GM12878 (cell line): ENCODE measurements at places on chromosomes 2 and 18. TPM values are rescaled to one million over a fixed set of nuclear protein-coding genes. Genes with fewer than 3 reads are reported as not detected.

GRCh38 chr18:35620765-35621164 is 39.2 kb downstream of the GALNT1 start:
- H3K4me1 ChIP-seq = peaks cover 27% of the 10 kb centered on the region
- no peaks in the 10 kb centered on the region for H3K27me3 ChIP-seq
- no peak for DNase-seq
- no peak overlapping the region for H3K27ac ChIP-seq
- H3K36me3 ChIP-seq = no peaks in the 10 kb centered on the region
- no peak overlapping the region for H3K4me3 ChIP-seq

- H3K4me1 ChIP-seq = no peaks in the 10 kb centered on the region
- no peak overlapping the region for H3K27ac ChIP-seq
- H3K4me3 ChIP-seq = no peak overlapping the region
- H3K27me3 ChIP-seq = no peaks in the 10 kb centered on the region
- no peaks in the 10 kb centered on the region for H3K36me3 ChIP-seq
Observed at GRCh38 chr2:81206216-81206615, 901.7 kb upstream of the LRRTM1 start.

- no peaks in the 10 kb centered on the region for H3K4me1 ChIP-seq
- DNase-seq = no peak
- H3K4me3 ChIP-seq = no peak overlapping the region
- H3K27me3 ChIP-seq = no peaks in the 10 kb centered on the region
Observed at GRCh38 chr18:44079606-44080005, 601.1 kb upstream of the SETBP1 start.

GRCh38 chr2:147538088-147538487 is 306.7 kb upstream of the ACVR2A start:
- H3K4me3 ChIP-seq = no peak overlapping the region
- no peaks in the 10 kb centered on the region for H3K4me1 ChIP-seq
- no peaks in the 10 kb centered on the region for H3K27me3 ChIP-seq

The LANCL1 gene
- 30.9 and 33.4 TPM in 2 replicates for total RNA-seq

The TDRD15 gene
- not detected in 2 replicates for total RNA-seq
